ENCODE measurements at places on chromosomes 16 and 17.

DNA sequence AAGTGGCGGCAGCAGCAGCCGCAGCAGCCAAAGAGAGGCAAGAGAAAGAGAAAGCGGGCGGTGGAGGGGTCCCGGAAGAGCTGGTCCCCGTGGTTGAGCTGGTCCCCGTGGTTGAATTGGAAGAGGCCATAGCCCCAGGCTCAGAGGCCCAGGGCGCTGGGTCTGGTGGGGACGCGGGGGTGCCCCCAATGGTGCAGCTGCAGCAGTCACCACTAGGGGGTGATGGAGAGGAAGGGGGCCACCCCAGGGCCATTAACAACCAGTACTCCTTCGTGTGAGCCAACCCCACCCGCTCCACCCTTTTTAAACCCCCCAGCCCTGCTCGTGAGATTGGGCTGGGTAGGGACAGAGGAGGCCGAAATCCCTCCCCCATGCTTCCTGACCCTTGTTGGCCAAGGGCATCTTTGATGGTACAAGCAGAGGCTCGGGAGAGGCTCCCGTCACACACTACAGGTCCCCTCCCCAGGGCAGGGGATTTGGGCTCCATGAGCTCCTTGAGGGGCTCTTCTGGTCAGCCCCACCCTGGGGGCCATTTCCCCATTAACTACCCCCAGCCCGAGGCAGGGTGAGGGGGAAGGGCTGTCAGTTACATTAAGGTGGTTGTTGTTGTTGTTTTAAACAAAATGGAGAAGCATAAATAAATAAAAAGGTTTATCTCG, 4.6 kb upstream of the ATP2A1 start:
- no peak for DNase-seq

DNA sequence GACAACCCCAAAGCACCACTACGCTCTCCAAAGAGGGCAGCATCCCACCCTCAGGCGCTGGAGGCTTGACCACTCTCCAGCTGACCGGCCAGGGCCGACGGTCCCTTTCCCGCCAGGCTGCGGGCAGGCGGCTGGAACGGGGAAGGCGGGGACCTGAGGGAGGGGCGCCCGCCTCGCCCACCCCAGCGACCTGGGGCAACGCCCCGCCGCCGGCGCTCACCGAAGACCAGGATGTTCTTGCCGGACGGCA, 431 bp downstream of the DYNC1LI2 start:
- no peak for DNase-seq

- no peak for DNase-seq
These were observed 9.6 kb downstream of the ZNF205 start for GRCh38 chr16:3121851-3122467.

DNA sequence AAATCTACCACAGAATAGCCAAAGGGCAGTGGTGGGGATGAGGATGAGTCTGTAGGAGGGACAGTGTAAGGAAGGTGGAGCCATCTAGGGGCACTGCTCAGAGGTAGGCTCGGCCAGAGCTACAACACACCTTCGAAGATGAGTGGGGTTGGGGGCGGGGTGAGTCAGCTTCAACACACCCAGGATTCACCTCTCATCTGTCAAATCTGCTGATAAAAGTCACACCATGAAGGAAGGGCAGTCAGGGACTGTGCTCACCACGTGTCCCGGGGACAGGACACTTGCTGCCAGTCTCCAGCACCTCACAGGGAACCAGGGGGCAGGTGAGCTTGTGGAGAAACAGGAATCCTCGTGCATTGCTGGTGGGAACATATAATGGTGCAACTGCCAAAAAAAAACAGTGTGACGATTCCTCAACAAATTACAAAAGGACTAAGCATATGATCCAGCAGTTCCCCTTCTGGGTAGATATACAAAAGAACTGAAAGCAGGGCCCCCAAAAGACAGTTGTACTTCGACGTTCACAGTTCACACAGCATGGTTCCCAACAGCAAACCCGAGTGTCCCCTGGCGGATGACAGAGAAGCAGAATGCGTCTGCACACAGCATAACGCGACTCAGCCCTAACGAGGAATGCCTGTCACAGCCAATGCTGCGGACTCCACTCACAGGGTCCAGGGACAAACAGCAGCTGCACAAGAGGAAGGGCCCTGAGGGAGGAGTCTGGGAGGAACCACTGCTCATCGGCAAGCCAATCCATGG, 133.1 kb downstream of the ANKRD11 start:
- DNase-seq, result no peak

- peak; percentile 81 for DNase-seq
These were observed 47.8 kb downstream of the BMERB1 start for GRCh38 chr16:15482068-15482747.

- no peak for DNase-seq
These were observed 58.4 kb downstream of the PHKB start for GRCh38 chr16:47519546-47519945.

- DNase-seq, result no peak
These were observed 78.8 kb downstream of the CES1 start for GRCh38 chr16:55754056-55754455.

GRCh38 chr17:65985571-65985970, 206.4 kb downstream of the CEP112 start:
- no peak for DNase-seq

DNA sequence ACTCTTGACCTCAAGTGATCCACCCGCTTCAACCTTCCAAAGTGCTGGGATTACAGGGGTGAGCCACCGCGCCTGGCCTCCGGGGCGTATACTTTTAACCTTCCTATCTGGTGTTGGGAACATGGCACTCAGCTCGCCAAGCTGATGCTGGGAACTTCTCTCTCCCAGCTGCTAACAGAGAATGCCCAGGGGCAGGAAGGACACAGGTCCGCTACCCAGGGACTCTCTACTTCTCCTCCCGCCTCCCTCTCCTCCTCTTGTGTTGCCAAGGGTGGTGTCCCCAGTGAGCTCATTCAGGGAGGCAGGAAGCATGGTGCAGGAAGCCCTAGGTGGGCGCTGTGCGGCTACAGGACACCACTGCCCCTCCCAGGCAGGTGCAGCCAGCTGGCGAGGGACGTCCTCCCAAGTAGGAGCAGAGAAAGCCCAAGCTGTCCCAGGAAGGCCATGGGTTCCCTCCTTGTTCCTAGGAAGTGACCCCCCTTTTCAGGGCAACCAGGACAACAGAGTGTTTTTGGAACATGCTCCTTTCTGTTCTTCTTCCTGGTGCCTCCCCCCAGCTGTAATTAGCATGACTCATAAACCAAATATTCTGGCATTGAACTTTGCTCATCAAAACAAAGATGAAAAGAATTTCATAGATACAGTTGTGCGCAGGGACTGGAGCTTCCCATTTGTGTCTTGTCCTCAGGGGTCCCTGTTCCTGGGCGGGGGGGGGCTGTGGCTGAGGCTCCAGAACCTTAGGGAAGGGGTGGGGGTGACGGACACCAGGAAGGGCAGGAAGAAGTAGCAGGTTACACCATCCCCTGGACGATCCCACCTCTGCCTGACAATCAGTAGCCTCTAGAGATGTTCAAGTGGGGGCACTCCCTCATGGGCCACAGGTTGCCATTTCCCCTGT, 2.7 kb downstream of the C1QTNF1 start:
- DNase-seq, result no peak

Data from stromal cell of bone marrow (primary cell).